ENCODE measurements at places on chromosomes 3 and 15. TPM values are rescaled to one million over a fixed set of nuclear protein-coding genes. Genes with fewer than 3 reads are reported as not detected.

The BOC gene
- 36.5 TPM for total RNA-seq

- no peak for DNase-seq
Observed at GRCh38 chr15:24078310-24079029, 391.4 kb upstream of the NDN start.

The MUC13 gene
- total RNA-seq, result not detected

GRCh38 chr3:182920515-182921084 lies 59.7 kb downstream of the DCUN1D1 start:
- no peak for DNase-seq

The SIDT1 gene
- total RNA-seq, result 0.48 TPM

DNA sequence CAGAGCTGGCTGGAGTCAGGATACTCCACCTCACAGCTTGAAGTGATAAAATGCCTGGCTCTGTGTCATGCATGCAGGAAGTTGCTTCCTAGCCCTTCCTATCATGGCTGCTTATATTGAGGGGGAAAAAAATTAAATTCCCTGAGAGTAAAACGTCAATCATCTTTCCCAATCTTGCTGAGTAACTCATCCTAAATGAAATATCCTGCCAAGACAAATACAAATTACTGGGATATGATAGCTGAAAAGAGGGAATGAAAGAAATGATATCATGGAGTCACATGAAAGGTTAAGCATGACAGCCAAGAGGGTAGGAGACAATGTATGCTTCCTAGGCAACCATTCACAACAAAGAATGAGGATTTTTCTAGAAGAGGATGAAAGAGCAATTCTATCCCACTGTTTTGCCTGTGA lies 110.6 kb downstream of the ABI3BP start:
- no peak for DNase-seq
